ENCODE measurements at places on chromosomes 4 and X.

- no peak overlapping the region for H3K4me3 ChIP-seq
- H3K27ac ChIP-seq, result no peak overlapping the region
- peaks cover 5% of the 10 kb centered on the region for H3K36me3 ChIP-seq
- peaks cover 31% of the 10 kb centered on the region for H3K4me1 ChIP-seq
- no peaks in the 10 kb centered on the region for H3K27me3 ChIP-seq
Observed at GRCh38 chr4:8015512-8015911, 75.9 kb upstream of the AFAP1 start.

DNA sequence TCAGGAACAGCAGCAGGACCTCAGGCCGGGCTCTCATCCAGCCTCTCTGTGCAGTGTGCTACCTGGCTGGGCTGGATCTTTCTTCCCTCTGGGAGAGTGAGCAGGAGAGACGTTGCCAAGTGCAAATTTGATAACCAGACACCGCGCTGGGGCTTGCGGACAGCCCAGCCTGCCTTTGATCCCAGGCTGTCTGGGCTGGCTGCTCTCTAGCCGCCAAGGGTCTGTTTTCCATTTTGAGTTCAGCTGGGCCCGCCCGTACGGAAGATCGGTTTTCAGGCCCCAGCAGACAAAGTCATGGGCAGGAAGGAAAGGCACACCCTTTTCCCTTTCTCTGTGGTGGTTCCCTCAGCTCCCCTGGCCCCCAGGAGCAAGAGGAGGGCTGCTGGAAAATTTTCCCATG, 90.2 kb downstream of the CPZ start:
- H3K27me3 ChIP-seq, result peaks cover 15% of the 10 kb centered on the region
- H3K4me1 ChIP-seq, result no peaks in the 10 kb centered on the region
- no peak overlapping the region for H3K4me3 ChIP-seq
- H3K36me3 ChIP-seq, result no peaks in the 10 kb centered on the region

- peaks cover 2% of the 10 kb centered on the region for H3K36me3 ChIP-seq
- no peaks in the 10 kb centered on the region for H3K27me3 ChIP-seq
- no peak overlapping the region for H3K27ac ChIP-seq
- no peak for DNase-seq
- H3K4me1 ChIP-seq, result no peaks in the 10 kb centered on the region
Observed at GRCh38 chr4:75769036-75769435, 44.7 kb downstream of the USO1 start.

GRCh38 chr4:56757261-56757746, 64.2 kb downstream of the SPINK2 start:
- no peaks in the 10 kb centered on the region for H3K36me3 ChIP-seq
- H3K4me3 ChIP-seq, result no peak overlapping the region
- no peak for DNase-seq

GRCh38 chr4:173014113-173014558, 154.5 kb upstream of the GALNT7 start:
- H3K27me3 ChIP-seq, result no peaks in the 10 kb centered on the region
- no peaks in the 10 kb centered on the region for H3K4me1 ChIP-seq
- no peak for DNase-seq
- no peak overlapping the region for H3K27ac ChIP-seq

DNA sequence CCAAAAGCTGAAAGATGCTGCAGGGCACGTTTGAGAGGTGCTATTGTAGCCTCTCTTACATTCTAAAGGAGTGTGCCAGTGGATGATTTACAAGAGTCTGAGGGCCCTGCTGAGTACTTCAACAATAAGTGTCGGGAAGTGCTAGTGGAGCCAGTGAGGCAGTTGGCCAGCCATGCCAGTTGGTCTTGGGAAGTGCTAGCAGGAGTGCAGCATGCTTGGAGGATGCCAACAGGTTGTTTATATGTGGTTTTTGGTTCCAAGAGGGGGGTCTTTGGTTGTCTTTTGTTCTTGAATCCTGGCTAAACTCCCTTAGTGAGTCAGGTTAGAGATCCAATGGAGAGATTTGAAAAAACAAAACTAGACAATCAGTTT, 335.3 kb downstream of the PABPC4L start:
- no peaks in the 10 kb centered on the region for H3K27me3 ChIP-seq
- no peaks in the 10 kb centered on the region for H3K36me3 ChIP-seq
- H3K4me1 ChIP-seq, result no peaks in the 10 kb centered on the region

- no peak for DNase-seq
- no peak overlapping the region for H3K4me3 ChIP-seq
- H3K4me1 ChIP-seq, result no peaks in the 10 kb centered on the region
- no peak overlapping the region for H3K27ac ChIP-seq
- no peaks in the 10 kb centered on the region for H3K27me3 ChIP-seq
Observed at GRCh38 chr4:25358515-25359275, 18.4 kb upstream of the ANAPC4 start.

DNA sequence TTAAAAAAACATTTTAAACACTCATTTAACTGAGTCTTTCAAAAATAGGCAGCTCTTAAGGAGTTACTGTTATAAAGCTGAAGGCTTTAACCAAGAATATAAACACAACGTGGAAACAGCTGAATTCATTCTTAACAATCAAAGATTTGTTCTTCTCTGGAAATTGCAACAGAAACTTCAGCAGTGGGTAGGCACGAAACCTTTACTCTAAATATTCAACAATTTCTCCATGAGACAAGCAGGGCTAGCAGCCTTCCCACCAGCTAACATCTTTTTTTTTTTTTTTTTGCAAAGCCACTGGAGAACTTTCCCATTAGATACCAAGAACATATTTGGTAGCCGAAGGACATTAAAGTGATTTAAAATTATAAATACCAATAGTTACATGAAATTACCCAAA, 78.2 kb upstream of the PRSS48 start:
- H3K4me1 ChIP-seq, result peaks cover 11% of the 10 kb centered on the region
- H3K27ac ChIP-seq, result peak overlapping the region; percentile 89
- H3K36me3 ChIP-seq, result no peaks in the 10 kb centered on the region
- no peaks in the 10 kb centered on the region for H3K27me3 ChIP-seq
- DNase-seq, result no peak

- no peak for DNase-seq
- H3K4me1 ChIP-seq, result no peaks in the 10 kb centered on the region
- no peaks in the 10 kb centered on the region for H3K36me3 ChIP-seq
- H3K27me3 ChIP-seq, result no peaks in the 10 kb centered on the region
- H3K4me3 ChIP-seq, result no peak overlapping the region
- no peak overlapping the region for H3K27ac ChIP-seq
Observed at GRCh38 chrX:13194291-13195103, 125.4 kb downstream of the ATXN3L start.

DNA sequence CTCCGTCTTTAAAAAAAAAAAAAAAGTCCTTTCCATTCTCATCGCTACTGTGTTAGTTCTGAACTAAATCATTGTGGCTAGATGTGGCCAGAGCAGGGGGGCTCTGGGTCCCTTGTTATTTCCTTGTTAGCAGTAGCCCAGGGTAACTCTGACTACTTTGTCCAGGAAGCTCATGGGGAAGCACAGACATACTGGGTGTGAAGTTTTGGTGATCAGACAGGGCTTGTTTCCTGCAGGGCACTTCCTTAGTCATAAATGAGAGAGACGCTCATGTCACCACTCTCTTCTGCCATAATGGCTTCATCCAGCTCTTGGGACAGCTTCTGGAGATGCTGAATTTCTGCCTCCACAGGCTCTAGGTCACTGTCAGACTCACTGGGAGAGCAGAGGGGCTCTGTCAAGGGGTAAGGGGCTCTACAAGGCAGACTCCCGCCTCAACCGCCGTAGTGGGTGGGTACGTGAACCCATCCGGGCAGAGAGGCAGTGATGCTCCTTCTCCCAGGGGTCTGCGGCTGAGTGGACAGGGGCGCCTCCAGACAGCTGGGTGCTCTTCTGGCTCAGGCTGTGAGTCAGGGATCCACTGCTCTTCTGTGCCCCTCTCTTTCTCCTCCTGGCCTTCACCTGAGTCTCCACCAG, 12.9 kb downstream of the STIM2 start:
- H3K4me3 ChIP-seq, result no peak overlapping the region
- no peaks in the 10 kb centered on the region for H3K36me3 ChIP-seq
- no peak overlapping the region for H3K27ac ChIP-seq
- no peak for DNase-seq
- H3K27me3 ChIP-seq, result no peaks in the 10 kb centered on the region

DNA sequence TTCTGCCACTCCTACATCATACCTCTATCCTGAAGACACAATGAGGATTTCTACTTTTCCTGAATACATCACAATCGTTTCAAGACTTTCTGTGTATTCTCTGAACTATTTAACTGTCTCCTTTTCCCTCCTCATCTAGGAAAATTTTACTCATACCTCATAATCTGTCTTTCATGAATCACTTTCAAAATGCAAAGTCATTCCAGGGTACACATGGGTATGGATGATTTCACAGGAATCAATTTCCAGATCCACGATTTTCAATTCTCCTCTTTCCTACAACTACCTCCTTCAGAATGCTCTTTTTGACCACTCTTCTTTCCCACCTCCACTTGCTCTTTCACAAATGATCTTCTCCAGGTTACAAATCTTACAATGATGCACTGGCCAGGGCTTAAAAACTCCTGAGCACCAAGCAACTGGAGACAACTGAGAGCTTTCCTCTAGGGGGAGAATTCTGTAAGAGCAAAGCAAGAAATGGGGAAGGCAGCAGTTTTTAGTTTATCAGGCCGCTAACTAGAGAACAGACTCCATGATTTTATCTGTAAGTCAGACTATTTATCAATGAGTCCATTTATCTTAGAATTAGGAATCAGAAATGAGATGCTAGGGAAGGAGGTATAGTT, 116.4 kb downstream of the PPP3CA start:
- H3K27ac ChIP-seq, result no peak overlapping the region
- no peak for DNase-seq
- no peaks in the 10 kb centered on the region for H3K4me1 ChIP-seq
- H3K27me3 ChIP-seq, result no peaks in the 10 kb centered on the region
- no peaks in the 10 kb centered on the region for H3K36me3 ChIP-seq
- H3K4me3 ChIP-seq, result no peak overlapping the region

GRCh38 chr4:79613269-79613935, 205.4 kb upstream of the GK2 start:
- no peaks in the 10 kb centered on the region for H3K36me3 ChIP-seq
- no peaks in the 10 kb centered on the region for H3K27me3 ChIP-seq
- DNase-seq, result peak; percentile 26
- no peaks in the 10 kb centered on the region for H3K4me1 ChIP-seq
- no peak overlapping the region for H3K27ac ChIP-seq

- no peaks in the 10 kb centered on the region for H3K27me3 ChIP-seq
- DNase-seq, result no peak
- H3K36me3 ChIP-seq, result no peaks in the 10 kb centered on the region
- no peak overlapping the region for H3K27ac ChIP-seq
- no peak overlapping the region for H3K4me3 ChIP-seq
Observed at GRCh38 chrX:75038925-75039324, 113.7 kb upstream of the NEXMIF start.

DNA sequence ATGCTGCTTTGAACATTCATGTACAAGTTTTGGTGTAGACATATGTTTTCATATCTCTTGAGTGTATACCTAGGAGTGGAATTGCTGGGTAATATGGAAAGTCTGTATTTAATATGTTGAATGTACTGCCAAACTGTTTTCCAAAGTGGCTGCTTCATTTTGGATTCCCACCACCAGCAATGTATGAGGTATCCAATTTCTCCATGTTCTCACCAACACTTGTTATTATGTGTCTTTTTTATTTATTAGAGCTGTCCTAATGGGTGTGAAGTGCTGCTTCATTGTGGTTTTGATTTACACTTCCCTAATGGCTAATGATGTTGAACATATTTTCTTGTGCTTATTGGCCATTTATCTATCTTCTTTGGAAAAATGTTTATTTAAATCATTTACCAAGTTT, 60.4 kb downstream of the BCOR start:
- H3K27ac ChIP-seq, result no peak overlapping the region
- H3K36me3 ChIP-seq, result no peaks in the 10 kb centered on the region
- H3K4me3 ChIP-seq, result no peak overlapping the region
- no peaks in the 10 kb centered on the region for H3K4me1 ChIP-seq
- H3K27me3 ChIP-seq, result peaks cover 2% of the 10 kb centered on the region
- no peak for DNase-seq

- no peak for DNase-seq
- no peak overlapping the region for H3K4me3 ChIP-seq
- H3K27me3 ChIP-seq, result no peaks in the 10 kb centered on the region
- no peak overlapping the region for H3K27ac ChIP-seq
- H3K36me3 ChIP-seq, result no peaks in the 10 kb centered on the region
Observed at GRCh38 chrX:85345523-85345922, 33.9 kb downstream of the POF1B start.

DNA sequence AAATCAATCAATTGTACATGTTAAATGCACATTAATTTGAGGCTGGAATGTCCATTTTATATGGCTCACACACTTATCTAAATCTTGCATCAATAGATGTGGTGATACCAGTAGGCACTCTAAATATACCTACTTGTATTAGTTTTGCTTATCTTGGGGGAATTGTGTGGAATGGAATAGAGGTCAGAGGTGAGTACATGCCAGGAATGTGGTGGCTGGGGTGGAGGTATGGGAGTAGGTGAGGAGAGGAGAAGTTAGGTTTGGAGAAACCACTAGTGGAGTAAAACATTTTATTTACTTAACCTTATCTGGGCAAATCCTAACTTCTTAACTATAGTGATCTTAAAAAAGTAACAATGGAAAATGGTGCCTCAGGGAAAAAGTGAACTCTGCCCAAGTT, 163.1 kb downstream of the ATG4A start:
- H3K27me3 ChIP-seq, result peaks cover 3% of the 10 kb centered on the region
- H3K4me1 ChIP-seq, result no peaks in the 10 kb centered on the region
- DNase-seq, result no peak
- no peak overlapping the region for H3K4me3 ChIP-seq

DNA sequence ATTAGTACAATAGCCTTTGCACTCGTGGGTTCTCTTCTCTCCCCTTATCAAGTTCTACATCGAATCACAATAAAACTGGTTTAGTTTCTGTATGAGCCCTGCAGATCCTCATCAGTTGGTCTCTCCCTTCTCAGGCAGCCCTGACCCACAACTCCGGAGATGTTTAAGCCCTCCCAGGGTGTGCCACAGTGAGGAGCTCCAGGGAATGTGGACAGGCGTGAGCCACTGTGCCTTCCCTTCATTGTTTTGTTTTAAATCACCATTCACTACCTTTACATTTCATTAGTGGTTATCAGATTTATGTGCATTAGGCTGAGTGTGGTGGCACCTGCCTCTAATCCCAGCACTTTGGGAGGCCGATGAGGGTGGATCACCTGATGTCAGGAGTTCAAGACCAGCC, 133.2 kb downstream of the LARP7 start:
- no peaks in the 10 kb centered on the region for H3K27me3 ChIP-seq
- H3K27ac ChIP-seq, result no peak overlapping the region
- H3K36me3 ChIP-seq, result no peaks in the 10 kb centered on the region
- no peaks in the 10 kb centered on the region for H3K4me1 ChIP-seq
- no peak for DNase-seq
- no peak overlapping the region for H3K4me3 ChIP-seq

All from spinal cord (tissue), 10 donors.